ENCODE measurements at places on chromosomes 6 and 20. TPM values are rescaled to one million over a fixed set of nuclear protein-coding genes. Genes with fewer than 3 reads are reported as not detected.
A peak's percentile ranks its signal among the peaks of the same experiment; 100 is the strongest.

The FOXF2 gene
- not detected for total RNA-seq

The BTNL2 gene
- not detected for total RNA-seq

The ANKRD66 gene
- not detected for total RNA-seq

DNA sequence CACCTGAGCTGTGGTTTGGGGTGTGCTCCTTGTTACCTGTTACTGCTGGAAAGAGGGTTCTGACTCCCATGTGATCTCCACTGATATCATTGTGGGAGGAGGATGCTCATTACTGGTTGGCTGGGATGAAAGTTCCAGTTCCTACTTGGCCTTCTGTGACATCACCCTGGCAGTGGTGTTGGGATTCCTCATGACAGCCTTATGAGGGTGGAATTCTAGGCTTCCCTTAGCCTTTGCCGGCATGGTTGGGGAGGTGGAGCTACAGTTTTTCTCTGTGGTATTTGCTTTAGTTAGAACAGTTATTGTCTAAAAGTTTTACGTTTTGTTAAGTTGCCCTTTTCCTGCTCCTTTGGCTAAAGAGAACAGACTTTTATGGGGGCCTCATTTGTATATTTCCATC is 112.1 kb downstream of the AFG1L start:
- H3K27ac ChIP-seq = no peak overlapping the region
- no peak overlapping the region for H3K4me3 ChIP-seq
- H3K36me3 ChIP-seq = peaks cover 25% of the 10 kb centered on the region
- no peaks in the 10 kb centered on the region for H3K4me1 ChIP-seq

GRCh38 chr6:30820193-30820592 is 64.1 kb upstream of the DDR1 start:
- no peak overlapping the region for H3K4me3 ChIP-seq
- peaks cover 12% of the 10 kb centered on the region for H3K36me3 ChIP-seq
- peak overlapping the region; percentile 97 for H3K27ac ChIP-seq
- peaks cover 81% of the 10 kb centered on the region for H3K4me1 ChIP-seq
- no peak for DNase-seq
- H3K27me3 ChIP-seq = no peaks in the 10 kb centered on the region

DNA sequence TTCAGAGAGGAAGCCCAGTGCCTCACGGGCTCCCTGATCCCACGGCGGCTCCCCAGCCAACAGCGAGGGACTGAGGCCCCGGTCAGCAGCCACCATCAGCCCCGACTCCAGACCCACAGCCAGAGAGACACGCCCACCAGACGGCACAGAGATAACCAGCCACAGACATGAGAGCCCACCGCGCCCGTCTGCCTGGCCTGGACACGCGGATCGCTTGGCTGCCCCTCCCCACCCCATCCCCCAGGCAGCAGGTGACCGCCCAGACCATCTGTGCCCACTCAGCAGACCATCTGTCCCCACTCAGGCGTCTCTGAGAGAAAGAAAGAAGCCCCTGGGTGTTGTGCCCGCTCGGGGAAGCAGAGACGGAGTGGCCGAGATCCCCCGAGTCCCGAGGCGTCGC is 55.5 kb upstream of the CHRNA4 start:
- no peak overlapping the region for H3K4me3 ChIP-seq
- H3K4me1 ChIP-seq = peaks cover 4% of the 10 kb centered on the region
- H3K27me3 ChIP-seq = peaks cover 3% of the 10 kb centered on the region

- peaks cover 2% of the 10 kb centered on the region for H3K27me3 ChIP-seq
- H3K36me3 ChIP-seq = no peaks in the 10 kb centered on the region
- no peak for DNase-seq
- H3K4me1 ChIP-seq = no peaks in the 10 kb centered on the region
- no peak overlapping the region for H3K27ac ChIP-seq
Observed at GRCh38 chr6:104332364-104332763, 527.4 kb downstream of the HACE1 start.

DNA sequence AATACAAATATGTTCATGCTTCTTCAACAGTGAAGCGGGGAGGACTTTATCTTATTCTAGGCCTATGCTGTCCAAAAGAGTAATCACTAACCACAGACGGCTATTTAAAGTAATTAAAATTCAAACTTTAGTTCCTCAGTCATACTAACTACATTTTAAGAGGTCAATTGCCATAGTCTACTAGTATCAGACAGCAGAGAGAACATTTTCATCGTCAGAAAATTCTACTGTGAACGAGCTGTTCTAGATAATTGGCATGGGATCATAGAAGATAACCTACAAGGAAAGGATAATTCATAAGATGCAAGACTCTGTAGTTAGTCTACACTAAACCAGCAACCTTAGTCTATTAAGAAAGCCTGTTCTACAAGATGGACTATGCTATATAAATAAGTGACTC is 44.4 kb downstream of the PRKN start:
- H3K36me3 ChIP-seq = no peaks in the 10 kb centered on the region
- no peak overlapping the region for H3K4me3 ChIP-seq
- DNase-seq = no peak
- H3K27me3 ChIP-seq = no peaks in the 10 kb centered on the region
- H3K27ac ChIP-seq = no peak overlapping the region

- DNase-seq = no peak
- no peak overlapping the region for H3K4me3 ChIP-seq
- peaks cover 66% of the 10 kb centered on the region for H3K4me1 ChIP-seq
- H3K36me3 ChIP-seq = peaks cover 5% of the 10 kb centered on the region
- no peaks in the 10 kb centered on the region for H3K27me3 ChIP-seq
Observed at GRCh38 chr6:133964052-133964451, 11.0 kb downstream of the TBPL1 start.

The ULBP3 gene
- total RNA-seq = 0.46 TPM

The PKIG gene
- 4.6 TPM for total RNA-seq

The ISM1 gene
- total RNA-seq = 0.48 TPM

The PANK2 gene
- total RNA-seq = 37.2 TPM

GRCh38 chr20:44576297-44576696 is 6.1 kb upstream of the PKIG start:
- peak; percentile 34 for DNase-seq
- H3K36me3 ChIP-seq = no peaks in the 10 kb centered on the region
- peaks cover 17% of the 10 kb centered on the region for H3K4me1 ChIP-seq
- peaks cover 2% of the 10 kb centered on the region for H3K27me3 ChIP-seq
- H3K4me3 ChIP-seq = no peak overlapping the region

DNA sequence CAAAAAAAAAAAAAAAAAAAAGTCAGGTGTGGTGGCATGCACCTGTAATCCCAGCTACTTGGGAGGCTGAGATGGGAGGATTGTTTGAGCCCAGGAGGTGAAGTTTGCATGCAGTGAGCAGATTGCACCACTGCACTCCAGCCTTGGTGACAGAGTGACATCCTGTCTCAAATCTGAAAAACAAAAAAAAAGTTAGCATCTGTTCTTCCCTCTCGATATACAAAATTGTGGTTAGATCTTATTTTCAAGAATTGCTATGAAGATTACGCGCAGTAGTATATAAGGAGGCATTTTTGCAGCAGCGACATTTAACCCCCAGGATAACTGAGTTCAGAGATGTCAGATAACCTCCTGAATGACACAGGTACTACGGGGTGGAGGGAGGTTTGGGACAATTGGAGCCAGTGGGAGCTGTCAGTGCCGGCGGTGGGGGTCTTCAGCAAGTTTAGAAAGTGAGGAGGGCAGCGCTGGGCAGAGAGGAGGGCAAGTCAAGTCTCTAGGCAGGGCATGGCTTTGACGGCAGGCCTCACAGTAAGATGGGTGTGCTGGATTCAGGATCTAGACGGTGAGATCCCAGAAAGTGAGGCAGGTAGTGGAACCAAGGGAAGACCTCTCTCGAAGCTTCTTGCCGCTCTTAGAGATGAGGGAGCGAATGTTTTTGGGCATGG is 26.2 kb upstream of the MRPS18A start:
- no peak for DNase-seq
- no peak overlapping the region for H3K27ac ChIP-seq
- H3K27me3 ChIP-seq = peaks cover 15% of the 10 kb centered on the region

DNA sequence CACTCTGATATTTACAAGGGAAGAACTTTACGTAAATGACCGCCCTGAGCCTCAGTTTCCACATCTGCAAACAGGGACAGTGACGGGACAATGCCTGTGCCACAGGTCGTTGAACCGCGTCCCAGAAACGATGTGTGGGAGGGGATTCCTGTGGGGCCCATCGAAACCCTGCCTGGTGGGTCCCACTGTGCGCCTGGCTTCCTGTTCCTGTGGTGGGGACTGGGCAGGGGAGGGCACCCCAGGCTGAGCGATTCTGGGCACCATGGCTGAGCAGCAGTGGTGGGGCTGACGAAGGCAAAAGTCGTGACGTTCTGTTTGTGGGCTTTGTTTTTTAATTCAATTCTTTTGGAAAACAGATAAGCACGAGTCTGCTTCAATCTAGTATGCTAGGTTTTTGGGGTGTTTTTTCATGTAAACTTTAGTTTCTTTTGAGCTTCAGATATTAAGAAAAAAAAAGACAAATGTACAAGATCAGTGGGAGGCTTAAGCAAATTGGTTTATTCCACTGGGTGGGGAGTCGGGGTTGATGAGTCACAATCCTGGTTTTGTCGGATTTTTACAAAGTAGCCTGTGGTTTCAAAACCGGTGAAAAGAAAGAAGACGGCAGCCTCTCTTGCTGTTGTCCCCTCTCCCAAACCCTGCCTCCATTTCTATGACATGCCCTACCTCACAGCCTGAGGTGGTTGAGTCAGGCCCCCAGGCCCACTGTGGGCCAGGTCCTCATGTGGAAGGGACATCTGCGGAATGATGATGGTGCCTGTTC is 40.4 kb downstream of the GNAS-AS1 start:
- H3K27me3 ChIP-seq = peaks cover 45% of the 10 kb centered on the region
- no peaks in the 10 kb centered on the region for H3K36me3 ChIP-seq
- H3K4me1 ChIP-seq = peaks cover 2% of the 10 kb centered on the region
- no peak overlapping the region for H3K27ac ChIP-seq

- H3K4me3 ChIP-seq = no peak overlapping the region
- no peaks in the 10 kb centered on the region for H3K27me3 ChIP-seq
- H3K4me1 ChIP-seq = no peaks in the 10 kb centered on the region
- no peak overlapping the region for H3K27ac ChIP-seq
- no peaks in the 10 kb centered on the region for H3K36me3 ChIP-seq
- no peak for DNase-seq
Observed at GRCh38 chr20:39785252-39785917, 823.2 kb downstream of the DHX35 start.

GRCh38 chr6:145044641-145045246 is 690.6 kb downstream of the EPM2A start:
- no peak for DNase-seq
- H3K4me1 ChIP-seq = no peaks in the 10 kb centered on the region
- no peaks in the 10 kb centered on the region for H3K36me3 ChIP-seq
- peaks cover 7% of the 10 kb centered on the region for H3K27me3 ChIP-seq

- H3K36me3 ChIP-seq = no peaks in the 10 kb centered on the region
- no peaks in the 10 kb centered on the region for H3K4me1 ChIP-seq
- no peak overlapping the region for H3K4me3 ChIP-seq
- H3K27ac ChIP-seq = no peak overlapping the region
- peaks cover 4% of the 10 kb centered on the region for H3K27me3 ChIP-seq
Observed at GRCh38 chr20:48292806-48293205, 507.5 kb upstream of the SULF2 start.

DNA sequence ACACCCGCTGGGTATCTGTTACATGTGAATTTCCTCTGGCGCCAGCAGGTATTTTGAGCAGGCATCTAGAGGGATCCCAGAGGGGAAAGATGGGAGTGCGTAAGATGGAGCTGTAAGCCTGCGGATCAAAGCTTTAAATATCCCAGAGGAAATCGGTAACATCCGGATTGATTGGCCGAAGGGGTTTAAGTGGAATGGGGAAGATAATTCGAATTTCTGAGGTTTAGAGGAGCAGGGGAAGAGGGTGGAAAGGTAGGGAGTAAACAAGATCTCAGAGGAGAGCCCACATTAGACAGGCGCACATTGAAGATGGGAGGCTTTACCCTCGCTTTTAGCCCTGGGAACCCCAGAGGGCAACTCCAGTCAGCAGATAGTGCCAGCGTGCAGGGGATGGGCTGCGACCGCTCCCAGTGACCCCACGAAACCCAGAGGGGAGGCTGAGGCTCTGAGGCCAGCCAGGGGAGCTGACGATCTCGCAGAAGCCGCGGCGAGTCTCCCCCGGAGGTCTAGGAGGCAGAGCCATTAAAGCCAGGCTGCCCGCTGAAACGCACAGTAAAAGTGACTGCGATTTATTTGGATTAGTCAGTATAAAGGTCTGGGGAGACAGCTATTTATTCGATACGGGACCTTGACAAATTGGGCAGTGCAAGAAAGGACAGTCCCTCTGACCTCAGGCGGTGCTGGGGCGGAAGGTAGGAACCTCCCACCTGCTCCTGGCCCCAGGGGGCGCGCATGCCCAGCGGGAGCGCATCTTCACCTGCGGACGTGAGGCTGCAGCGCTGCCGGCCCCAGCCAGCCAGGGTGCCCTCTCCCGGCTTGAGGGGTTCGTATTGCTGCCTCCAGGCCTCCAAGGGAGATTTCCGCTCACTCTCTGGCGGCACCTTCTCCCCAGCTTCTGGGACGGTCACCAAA is 34.3 kb upstream of the TCF21 start:
- peaks cover 51% of the 10 kb centered on the region for H3K27me3 ChIP-seq
- H3K4me3 ChIP-seq = no peak overlapping the region
- no peaks in the 10 kb centered on the region for H3K36me3 ChIP-seq
- peak; percentile 17 for DNase-seq

DNA sequence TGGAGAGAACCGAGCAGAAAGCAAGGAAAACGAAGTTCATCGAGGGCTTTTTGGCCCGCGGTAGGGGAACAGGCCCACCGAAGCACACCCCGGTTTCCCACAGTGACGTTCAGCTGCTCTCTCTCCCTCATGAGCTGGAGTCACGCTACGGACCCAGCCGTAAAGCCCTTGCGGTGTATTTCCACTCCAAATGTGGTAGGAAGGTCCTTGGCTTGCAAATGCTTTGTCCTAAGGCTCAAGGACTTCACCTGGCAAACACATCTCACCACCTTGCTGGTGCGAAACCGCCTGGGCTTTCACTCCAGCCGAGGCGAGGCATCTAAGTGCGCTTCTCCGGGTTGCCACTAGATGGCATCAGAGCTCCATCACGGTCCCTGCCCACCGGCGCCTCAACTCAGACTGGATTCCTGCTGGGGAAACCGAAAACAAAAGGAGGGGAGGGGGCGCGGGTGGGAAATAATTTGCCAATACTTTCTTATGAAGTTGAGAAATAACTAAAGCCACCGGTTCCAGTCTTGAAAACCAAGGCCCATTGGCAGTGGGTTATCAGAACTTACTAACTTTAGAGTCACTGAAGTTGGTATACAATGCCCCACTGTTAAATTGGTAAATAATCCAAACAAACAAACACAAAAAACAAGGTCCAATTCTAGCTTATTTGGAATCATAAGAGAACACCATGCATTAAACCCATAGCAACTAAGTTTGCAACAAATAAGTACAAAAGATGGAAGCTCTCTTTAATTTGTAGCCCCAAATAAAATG is 13.4 kb upstream of the FOXC1 start:
- H3K4me3 ChIP-seq = no peak overlapping the region
- DNase-seq = peak; percentile 78
- peaks cover 2% of the 10 kb centered on the region for H3K4me1 ChIP-seq
- no peak overlapping the region for H3K27ac ChIP-seq

GRCh38 chr6:47131773-47132172 is 89.6 kb upstream of the ADGRF1 start:
- no peak overlapping the region for H3K27ac ChIP-seq
- H3K36me3 ChIP-seq = no peaks in the 10 kb centered on the region
- H3K4me3 ChIP-seq = no peak overlapping the region
- no peak for DNase-seq
- H3K27me3 ChIP-seq = peaks cover 4% of the 10 kb centered on the region

The TCP11 gene
- not detected for total RNA-seq

The ARMH2 gene
- not detected for total RNA-seq

The BTN1A1 gene
- not detected for total RNA-seq
